ENCODE measurements at places on chromosomes 7 and 10. TPM values are rescaled to one million over a fixed set of nuclear protein-coding genes. Genes with fewer than 3 reads are reported as not detected.

The LRCH4 gene
- 46.6 TPM for total RNA-seq

The WEE2 gene
- not detected for total RNA-seq

DNA sequence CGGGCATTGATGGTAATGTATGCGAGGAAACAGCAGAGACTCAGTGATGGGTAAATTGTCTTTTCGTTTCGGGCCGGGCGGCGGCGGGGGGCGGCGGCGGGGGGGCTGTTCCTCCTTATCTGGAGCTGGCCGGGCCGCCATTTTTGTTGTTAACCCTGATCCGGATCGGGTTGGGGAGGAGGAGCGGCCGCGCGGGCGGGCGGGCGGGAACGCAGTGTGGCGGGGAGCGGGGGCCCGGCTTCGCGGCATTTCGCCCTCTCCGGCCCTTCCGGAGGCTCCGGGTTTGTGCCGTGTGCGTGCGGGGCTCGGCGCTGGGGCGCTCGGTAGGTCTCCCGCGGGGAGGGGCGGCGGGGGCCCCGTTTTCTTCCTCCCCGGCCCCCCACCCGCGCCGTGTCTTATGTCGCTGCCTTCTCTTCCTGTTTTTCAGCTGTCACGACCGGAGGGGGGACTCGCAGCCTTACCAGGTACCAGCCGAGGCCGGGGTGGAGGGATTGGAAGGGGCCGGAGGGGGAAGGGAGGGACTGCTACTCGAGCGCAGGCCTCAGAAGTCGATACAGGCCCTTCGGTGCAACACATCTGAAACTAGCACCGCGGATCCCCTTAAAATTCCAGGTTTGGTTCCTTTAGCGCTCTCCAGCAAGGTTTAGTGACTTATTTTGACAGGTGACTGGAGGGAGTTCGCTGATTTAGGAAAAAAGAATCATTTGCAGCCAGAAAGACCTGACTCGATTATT lies 820 bp downstream of the WAC start:
- peak; percentile 44 for DNase-seq

The CC2D2B gene
- 1.0 TPM for total RNA-seq

The GFRA1 gene
- total RNA-seq: 72.8 TPM

The CACNB2 gene
- total RNA-seq: 2.2 TPM

DNA sequence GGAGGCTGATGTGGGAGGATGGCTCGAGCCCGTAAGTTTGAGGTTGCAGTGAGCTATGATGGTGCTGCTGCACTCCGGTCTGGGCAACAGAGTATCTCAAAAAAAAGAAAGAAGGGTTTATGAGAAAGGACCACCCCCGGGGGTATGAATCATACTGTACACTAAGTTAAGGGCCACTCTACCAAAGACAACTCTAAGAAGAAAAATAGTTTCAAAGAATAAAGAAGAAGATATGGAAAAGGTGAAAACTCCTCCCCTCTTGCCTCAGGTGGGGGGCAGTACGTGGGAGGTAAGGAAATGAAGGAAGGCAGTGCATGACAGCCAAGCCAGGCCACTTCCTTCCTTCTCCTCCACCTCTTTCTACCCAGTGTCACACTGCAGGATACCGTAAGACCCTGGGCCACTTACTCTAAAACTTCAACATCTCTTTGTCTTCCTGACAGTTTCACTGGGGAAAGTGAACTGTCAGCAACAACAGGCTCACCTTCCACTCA lies 61.3 kb downstream of the PIP4K2A start:
- no peak for DNase-seq

DNA sequence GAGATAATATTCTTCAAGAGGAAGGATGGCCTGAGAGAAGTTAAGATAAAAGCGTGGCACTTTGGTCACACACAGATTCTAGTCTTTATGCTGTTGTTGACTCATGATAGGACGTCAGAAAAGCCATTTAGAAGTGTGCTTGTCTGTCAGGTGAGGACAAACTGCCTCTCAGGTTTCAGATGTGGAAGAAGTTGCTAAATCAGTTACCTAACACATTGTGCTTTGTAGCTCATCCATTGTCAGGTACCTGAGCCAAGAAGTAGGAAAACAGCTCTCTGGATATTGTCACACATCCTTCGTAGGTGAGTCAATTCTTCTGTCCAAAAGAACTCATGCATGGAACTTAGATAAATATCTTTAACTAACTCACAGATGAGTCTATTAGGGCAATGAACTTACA lies 49.5 kb upstream of the PHYHIPL start:
- no peak for DNase-seq

- DNase-seq: no peak
Observed at GRCh38 chr10:282294-283139, 147.3 kb downstream of the ZMYND11 start.
